Endothelial cell (in vitro differentiated cells): ENCODE measurements at places on chromosomes 3 and 15. TPM values are rescaled to one million over a fixed set of nuclear protein-coding genes. Genes with fewer than 3 reads are reported as not detected.

The GOLGA8M gene
- 1.3 TPM for total RNA-seq

DNA sequence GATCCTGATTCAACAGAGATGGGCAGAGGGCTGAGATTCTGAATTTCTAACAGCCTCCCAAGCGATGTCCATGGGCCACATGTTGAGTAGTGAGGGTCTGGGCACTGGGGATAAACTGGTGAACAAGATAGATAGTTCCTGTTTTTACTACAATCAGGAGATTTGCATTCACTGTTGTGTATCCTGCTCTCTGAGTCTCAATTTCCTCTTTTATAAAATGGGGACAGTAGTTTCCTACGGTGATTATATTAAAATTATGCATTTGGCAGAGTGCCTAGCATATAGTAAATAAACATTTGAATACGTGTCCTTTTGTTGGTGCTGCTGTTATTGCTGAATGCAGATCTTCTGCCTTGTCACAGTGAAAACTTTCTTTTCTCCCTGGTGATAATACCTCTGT, 102.5 kb downstream of the MYH15 start:
- H3K27ac ChIP-seq = no peak overlapping the region
- no peak for DNase-seq
- H3K4me3 ChIP-seq = no peak overlapping the region
- H3K4me1 ChIP-seq = peaks cover 18% of the 10 kb centered on the region

DNA sequence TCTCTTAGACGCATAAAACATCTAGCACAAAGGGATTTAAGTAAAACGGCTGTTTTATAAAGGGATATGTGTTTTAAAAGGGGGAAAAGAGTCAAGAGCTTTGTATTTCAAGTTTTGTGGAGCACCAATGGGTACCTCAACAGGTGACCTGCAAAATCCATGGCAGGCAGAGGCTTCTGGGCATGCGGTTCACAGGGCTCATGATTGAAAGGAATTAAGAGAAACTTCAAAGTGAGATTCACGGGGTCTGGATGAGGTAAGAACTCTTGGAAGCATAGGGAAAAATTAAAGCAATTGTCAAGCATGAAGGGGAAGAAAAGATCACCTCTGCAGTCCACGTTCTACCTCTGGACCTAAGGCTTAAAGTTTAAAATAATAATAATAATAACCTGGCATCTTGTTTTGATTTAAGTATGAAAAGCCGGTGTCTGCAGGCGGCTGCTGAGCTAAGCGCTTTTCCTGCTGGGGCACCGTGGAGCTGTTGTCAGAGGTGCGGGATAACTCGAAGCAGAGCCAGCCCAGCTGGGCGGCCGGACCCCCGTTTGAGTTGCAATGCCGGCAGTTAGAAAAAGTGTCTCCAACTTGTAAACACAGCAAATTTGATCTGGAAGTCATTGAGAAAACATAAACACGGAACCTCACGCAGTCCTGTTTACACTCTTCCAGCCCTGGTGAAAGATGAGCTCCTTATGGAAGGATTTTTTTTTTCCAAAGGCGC, 40.5 kb downstream of the HES1 start:
- no peak overlapping the region for H3K27ac ChIP-seq
- peaks cover 37% of the 10 kb centered on the region for H3K4me1 ChIP-seq
- H3K27me3 ChIP-seq = no peaks in the 10 kb centered on the region
- DNase-seq = peak; percentile 25

- H3K36me3 ChIP-seq = no peaks in the 10 kb centered on the region
- H3K27ac ChIP-seq = peak overlapping the region; percentile 14
- DNase-seq = no peak
- no peak overlapping the region for H3K4me3 ChIP-seq
- peaks cover 13% of the 10 kb centered on the region for H3K27me3 ChIP-seq
These were observed 35.2 kb downstream of the BHLHE40 start for GRCh38 chr3:5014391-5014790.
